ENCODE measurements at places on chromosomes 11 and 22.

DNA sequence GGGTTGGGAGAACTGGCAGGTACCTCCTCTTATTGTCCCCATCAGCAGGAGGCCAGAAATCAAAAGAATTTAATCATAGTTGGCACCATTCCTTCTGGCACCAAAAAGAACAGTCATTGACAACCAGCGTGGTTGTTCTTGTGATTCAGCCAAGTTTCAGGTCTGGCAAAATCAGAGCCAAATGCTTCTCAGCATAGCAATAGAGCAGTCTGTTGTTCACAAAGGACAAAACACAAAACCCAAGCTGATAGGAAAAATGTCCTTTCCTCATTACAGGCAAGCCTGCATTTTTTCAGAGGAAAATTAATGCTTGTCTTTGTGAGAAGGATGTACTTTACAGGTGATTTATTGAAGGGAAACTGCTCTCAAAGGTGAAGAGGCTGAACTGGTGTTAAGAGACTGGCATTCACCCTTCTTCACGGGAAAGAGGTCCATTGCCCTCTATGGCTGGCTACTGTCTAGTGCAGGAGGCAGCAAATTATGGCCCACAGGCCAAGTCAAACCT is 241.8 kb upstream of the ARHGAP42 start:
- DNase-seq, result no peak

- no peak for DNase-seq
These were observed 108.7 kb upstream of the PITPNB start for GRCh38 chr22:28027453-28028448.

DNA sequence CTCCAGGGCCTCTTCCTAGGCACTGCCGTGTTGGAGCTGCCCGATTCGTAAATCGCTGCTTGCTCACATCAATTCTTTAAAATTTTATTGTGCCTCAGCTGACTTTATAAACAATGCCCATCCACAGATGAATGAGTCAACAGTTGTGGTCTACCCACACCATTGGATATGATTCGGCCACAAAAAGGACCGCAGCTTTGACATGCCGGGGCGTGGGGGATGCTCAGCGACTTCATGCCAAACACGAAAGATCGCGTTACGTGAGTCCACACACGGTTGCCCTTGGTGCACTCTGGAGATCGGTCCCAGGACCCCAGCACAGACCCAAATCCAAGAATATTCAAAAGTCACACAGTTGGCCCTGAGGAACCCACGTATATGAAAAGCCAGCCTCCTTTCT is 195.7 kb downstream of the CTTN start:
- DNase-seq, result no peak

- DNase-seq, result peak; percentile 43
These were observed 5.0 kb downstream of the UQCR10 start for GRCh38 chr22:29772170-29772641.

- no peak for DNase-seq
These were observed 1.1 kb downstream of the SYTL2 start for GRCh38 chr11:85809863-85810262.

- no peak for DNase-seq
These were observed 1.0 kb upstream of the ROBO4 start for GRCh38 chr11:124898711-124899110.

GRCh38 chr11:73159297-73159696 is 17.2 kb upstream of the FCHSD2 start:
- no peak for DNase-seq

- DNase-seq, result no peak
These were observed 5.4 kb downstream of the DEAF1 start for GRCh38 chr11:689625-690024.

DNA sequence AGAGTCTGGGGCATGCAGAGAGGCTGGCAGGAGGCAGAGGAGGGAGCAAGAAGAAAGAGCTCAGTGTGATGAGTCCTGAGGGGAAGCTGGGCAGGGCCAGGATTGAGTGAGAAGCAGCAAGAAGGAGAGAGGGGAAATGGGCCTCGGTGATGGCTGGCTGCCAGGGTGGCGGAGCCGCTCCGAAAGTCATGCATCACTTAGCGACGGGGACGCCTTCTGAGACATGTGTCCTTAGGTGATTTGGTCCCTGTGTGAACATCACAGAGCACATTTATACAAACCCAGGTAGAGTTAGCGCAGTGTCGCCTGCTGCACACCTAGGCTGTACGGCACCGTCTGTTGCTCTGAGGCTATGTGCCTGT is 15.1 kb downstream of the TBC1D22A start:
- DNase-seq, result peak; percentile 44

DNA sequence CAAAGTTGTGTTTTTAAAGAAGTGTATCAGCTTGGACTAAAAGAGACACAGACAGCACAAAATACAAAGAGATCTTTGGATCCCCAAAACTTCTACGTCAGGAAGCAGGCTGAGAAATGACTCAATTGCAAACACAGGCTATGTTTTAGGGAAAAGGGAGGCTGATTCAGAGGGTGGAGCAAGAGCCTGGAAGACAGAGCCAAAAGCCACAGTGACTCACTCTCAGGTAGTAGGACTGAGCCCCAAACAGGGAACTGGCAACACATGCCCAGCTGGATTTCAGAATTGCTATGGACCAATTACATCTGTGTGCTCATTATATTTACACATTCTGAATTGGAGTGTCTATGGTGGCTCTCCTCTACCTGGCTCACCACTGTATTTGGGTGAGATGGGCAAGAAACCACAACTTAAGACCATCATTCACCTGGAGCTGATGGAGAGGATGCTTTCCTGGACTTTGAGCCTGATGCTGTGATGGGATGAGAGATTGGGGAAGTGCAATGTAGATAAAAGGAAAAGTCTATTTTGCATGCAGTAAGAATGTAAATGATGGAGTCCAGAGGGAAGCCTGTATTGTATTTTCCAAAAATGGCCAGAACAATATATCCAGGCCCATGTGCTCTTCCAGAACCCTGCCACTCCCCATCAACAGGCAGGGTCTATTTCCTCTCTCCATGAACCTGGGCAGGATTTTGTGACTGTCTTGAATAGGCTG is 20.8 kb upstream of the LINC01488 start:
- no peak for DNase-seq

DNA sequence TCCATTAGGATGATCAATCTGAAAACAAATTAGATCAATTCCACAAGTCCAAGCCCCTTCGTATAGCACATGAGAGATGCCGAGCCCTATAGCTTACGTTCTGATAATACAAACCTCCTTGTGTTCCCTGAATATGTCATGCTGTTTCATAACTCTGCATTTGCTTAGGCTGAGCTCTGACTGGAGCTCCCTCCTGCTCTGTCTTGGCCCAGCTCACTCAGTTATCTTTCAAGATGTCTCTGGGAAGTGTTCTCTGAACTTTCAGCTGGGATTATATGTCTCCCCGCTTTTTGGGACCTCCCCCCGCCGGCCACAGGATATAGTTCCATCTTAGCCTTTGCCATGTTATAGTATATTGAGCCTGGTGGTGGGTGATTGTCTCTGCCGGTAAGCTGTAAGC is 44.0 kb downstream of the FDX1 start:
- DNase-seq, result no peak
